ENCODE measurements at places on chromosomes 5 and 9. TPM values are rescaled to one million over a fixed set of nuclear protein-coding genes. Genes with fewer than 3 reads are reported as not detected.

The CCL19 gene
- not detected for total RNA-seq

The ARL14EPL gene
- not detected for total RNA-seq

DNA sequence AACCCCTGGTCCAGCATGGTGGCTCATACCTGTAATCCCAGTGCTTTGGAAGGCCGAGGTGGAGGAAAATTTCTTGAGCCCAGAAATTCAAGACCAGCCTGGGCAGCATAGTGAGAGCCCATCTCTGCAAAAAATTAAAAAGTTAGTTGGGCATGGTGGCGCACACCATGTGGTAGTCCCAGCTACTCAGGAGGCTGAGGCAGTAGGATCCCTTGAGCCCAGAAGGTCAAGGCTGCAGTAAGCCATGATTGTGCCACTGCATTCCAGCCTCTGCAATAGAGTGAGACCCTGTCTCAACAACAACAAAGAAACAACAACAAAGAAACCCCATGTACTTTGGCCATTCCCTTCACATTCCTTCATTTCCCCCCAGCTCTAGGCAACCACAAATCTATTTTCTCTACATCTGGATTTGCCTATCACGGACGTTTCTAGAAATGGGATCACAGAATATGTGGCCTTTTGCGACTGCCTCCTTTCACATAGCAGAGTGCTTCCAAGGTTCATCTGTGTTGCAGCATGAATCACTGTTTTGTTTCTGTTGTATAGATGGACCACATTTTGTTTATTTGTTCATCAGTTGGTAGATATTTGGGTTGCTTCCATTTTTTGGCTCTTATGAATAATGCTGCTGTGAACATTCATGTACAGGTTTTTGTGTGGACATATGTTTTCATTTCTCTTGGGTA is 17.9 kb downstream of the MIGA2 start:
- DNase-seq = no peak

GRCh38 chr9:38713426-38713825 is 6.5 kb downstream of the FAM240B start:
- peak; percentile 96 for DNase-seq

- DNase-seq = no peak
Observed at GRCh38 chr9:93357649-93358048, 93.8 kb upstream of the FAM120A start.

DNA sequence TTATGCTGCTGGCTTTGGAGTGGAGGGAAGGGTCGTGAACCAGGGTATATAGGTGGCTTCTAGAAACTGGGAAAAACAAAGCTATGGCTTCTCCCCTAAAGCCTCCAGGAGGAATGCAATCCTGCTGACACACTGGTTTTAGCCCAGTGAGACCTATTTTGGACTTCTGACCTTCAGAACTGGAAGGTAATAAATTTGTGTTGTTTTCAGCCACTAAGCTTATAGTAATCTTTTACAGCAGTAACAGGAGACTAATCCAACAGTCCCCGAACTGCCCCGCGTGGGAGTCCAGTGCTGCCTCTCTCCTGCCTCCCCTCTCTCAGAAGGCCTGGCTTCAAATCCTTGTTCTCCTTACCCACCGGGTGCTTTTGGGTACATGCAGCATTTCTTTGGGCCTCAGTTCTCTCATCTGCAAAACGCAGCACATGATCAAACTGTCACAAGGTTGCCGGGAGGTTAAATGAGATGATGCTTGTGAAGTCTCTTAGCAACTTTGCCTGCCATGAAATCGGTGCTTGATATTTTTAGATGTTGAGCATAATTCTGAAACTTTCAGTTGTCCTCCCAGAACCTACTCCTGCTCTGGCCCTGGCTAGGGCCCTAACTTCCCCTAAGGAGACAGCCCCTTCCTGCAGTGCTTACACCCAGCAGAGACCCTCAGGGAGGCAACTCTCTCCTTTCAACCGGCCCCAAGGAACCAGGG is 127.3 kb upstream of the BOD1 start:
- DNase-seq = no peak

The RALGPS1 gene
- total RNA-seq = 4.0 TPM

The PCDHA13 gene
- not detected for total RNA-seq

GRCh38 chr5:59272809-59273427 is 620.6 kb downstream of the PDE4D start:
- no peak for DNase-seq

- no peak for DNase-seq
Observed at GRCh38 chr9:4678679-4679267, 596 bp upstream of the CDC37L1 start.

The AJM1 gene
- 0.51 TPM for total RNA-seq

The IFNE gene
- total RNA-seq = not detected

The BRD3 gene
- 16.6 TPM for total RNA-seq

The PCDHGA8 gene
- 0.14 TPM for total RNA-seq

The FRRS1L gene
- 0.69 TPM for total RNA-seq

The S1PR3 gene
- 4.2 TPM for total RNA-seq

- DNase-seq = no peak
Observed at GRCh38 chr9:98070704-98071103, 14.2 kb downstream of the NANS start.

DNA sequence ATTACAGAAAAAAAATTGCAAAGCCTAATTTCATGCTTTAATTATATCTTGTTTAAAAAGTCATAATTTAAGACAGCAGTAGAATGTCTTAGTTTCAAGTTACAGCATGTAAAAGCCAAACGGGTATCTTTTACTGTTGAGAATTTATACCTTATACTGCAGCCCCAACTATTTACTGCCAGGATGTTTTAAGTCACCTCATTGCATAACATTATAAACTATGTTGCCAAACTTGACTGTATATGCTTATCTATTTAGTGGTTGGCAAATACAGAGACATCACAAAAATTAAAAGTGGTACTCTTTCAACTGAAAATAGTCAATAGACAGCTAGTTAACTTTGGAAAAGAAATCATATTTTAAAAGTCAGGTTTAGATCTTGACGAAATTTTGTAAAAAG is 119.5 kb downstream of the EDIL3 start:
- no peak for DNase-seq

The C5orf46 gene
- total RNA-seq = not detected

DNA sequence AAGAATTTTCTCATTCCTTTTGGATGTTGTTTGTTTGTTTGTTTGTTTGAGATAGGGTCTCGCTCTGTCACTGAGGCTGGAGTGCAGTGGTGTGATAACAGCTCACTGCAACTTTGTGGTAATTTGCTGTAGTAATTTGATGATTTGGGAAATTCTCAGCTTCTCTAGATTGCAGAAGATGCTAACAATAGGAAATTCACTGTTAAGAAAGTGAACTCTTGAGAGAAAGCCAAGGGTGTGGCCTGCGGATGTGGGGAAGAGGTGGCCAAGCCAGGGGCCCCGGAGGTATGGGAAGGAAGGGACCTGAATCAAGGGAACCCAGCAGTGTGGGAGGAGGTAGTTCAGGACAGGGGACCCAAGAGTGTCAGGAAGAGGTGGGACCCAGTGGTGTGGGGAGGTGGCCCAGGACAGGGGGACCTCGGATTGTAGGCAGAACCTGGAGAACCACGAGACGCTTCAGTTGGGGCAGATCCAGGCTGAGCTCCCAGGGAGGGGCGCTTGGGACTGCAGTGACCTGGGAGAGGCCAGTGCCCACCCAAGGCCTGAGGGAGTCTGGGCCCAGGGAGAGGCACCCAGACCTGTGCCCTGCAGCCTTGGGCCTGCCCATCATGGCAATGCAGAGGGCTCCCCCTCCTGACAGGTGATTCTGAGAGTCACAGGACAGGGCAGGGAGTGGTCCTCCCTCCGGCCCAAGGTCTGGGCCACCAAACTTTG is 5.6 kb upstream of the LCN2 start:
- no peak for DNase-seq

DNA sequence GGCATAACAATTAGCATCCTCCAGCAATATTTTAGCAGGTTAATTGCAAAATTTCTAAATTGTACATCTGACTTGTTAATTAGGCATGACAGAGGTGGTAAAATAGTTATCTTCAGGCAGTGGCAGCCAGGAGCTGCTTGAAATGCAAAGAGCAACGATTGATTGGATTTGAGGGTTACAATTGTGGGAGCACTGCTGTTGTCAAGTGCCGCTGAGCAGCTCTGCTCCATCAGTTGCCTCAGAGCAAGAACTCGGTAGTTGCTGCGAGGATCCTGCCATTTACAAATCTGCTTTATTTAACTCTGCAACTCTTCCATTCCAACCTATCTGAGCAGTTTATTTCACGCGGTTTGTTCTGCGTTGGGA is 12.6 kb downstream of the PBX3 start:
- DNase-seq = no peak

- no peak for DNase-seq
Observed at GRCh38 chr9:84323858-84324257, 16.7 kb downstream of the SLC28A3 start.

- peak; percentile 94 for DNase-seq
Observed at GRCh38 chr5:156475182-156476157, 148.5 kb downstream of the SGCD start.

GRCh38 chr9:136750526-136750925 is 2.2 kb upstream of the LCN6 start:
- no peak for DNase-seq

The PCSK1 gene
- not detected for total RNA-seq

The PCDHB10 gene
- total RNA-seq = under 0.01 TPM

The DCANP1 gene
- not detected for total RNA-seq

The ADAMTS13 gene
- 0.75 TPM for total RNA-seq

The PCDHB13 gene
- 0.23 TPM for total RNA-seq

- DNase-seq = no peak
Observed at GRCh38 chr9:99118782-99119466, 14.0 kb downstream of the TGFBR1 start.

The RANBP17 gene
- total RNA-seq = 15.0 TPM

DNA sequence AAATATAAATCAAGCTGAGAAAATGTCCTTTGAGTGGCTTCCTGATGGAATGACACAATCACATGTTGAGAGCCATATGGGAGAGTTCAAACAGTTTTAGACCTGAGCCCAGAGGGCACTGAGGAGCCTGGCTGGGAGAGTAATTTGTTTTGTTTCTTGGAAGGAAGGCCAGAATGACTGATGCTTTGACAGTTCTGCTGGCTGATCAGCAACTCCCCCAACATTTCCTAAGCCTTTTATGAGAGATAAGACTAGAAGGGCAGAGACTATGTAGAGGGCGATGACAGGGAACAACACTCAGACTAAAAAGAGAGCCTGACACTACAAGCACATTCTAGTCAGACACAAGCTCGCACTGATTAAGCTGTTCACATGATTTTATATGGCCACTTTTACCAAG is 169.2 kb downstream of the COX7C start:
- no peak for DNase-seq

The FCN1 gene
- not detected for total RNA-seq

All from epithelial cell of proximal tubule (primary cell).